ENCODE measurements at places on chromosomes 5 and 9.
A peak's percentile ranks its signal among the peaks of the same experiment; 100 is the strongest.

DNA sequence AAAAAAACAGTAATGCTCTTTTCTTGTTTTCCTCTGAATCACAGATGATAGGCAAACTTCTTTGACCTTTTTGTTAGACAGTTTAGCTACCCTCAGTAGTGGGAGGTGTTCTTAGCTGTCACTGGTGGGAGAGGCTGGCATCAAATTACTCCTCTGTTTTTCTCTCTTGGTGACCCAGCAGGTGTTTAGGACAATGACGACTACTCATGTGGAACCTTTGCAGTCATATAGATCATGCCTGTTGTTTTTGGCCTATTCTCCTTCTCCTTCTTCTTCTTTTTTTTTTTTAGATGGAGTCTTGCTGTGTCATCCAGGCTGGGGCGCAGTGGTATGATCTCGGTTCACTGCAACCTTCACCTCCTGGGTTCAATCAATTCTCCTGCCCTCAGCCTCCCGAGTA, 15.4 kb upstream of the NPR2 start:
- no peak for DNase-seq

- no peak for DNase-seq
These were observed 69.3 kb downstream of the MAMDC2 start for GRCh38 chr9:70112981-70113380.

DNA sequence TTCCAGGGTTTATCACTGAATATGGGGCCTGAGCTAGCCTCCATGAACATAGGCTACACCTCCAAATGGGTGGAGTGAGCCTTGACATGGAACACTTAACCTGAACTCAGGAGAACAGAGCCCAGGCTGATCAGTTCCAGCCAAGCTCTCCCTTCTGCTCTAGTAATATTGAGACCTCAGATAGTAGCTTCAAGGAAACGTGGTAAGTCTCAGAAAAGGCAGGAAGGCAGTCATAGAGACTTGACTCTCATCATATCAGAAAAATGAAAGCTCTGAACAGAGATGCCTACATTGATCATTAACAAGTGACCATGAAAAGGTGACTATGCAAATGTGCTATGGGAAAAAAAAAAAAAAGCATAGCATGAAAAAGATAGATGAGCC, 40.5 kb upstream of the MYO10 start:
- DNase-seq = no peak

GRCh38 chr5:37495210-37495609, 116.1 kb downstream of the WDR70 start:
- peak; percentile 49 for DNase-seq

DNA sequence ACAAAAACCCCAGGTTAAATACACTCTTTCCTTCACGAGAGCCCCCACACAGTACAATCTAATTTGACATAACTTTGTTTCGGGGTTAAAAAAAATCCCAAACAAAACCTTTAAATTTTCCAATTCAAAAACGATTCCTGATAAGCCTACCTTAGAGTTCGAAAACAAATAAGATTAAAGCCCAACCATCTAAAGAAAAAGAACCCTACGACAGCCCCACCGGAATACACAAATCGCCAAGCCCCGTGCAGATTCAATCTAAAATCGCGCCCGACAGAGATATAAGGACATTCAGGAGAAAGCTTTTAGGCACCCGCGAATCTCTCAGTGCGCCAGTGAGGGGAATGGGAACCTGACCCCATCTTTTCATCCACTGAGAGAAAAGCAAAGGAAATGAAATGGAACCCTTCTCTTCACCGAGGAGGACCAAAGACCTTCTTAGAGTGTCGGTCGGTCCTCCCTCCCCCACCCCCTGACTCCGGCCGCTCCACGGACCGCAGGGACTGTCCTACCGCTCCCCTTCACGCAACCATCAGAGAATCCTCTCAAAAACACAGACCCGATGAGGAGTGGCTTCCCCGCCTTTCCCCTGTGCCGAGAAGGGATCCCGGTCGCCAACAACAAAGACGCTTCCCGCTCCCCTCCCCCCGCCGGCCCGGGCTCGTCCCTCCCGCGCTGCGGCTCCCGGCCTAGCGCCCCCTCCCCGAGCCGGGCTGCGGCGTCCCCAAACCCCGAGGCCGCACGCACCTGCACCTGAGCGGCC, 925 bp downstream of the ABHD17B start:
- DNase-seq = peak; percentile 31
